NCI-H748 treated with DMSO at 0.1 percent for 48 hours (cell line): ENCODE measurements at places on chromosomes 2 and 18.

DNA sequence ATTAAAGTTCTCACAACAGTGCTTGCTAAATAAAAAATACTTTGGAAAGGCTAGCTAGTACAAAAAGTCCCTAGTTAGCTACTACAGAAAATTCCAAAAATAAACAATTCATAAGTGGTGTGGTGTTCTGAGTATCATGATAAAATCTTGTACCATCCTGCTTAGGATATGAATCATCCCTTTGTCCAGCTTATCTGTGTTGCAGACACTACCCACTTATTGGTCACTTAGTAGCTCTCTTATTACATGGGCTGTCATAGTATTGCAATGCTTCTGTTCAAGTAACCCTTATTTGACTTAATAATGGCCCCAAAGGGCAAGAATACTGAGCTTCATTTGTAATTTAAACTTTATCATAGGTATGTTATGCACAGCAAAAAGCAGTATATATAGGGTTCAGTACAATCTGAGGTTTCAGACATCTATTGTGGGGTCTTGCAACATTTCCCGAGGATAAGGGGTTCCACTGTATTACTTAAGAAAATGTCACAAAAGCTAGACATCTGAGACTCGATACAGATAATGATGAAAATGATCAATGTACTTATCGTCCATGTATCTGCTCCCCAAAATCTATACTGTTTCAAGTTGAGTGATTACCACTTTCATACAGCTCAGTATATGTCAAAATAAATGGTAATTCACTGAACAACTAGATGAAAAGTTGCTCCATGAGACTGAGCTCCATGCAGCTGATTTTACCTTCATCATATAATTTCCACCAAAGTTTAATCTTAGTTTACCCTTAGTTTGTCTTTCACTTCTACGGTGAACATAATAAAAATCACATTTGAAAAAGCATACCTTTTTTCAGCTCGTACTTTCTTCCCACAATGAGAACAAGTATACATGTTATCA is 93.8 kb downstream of the C2orf74 start:
- DNase-seq = no peak

DNA sequence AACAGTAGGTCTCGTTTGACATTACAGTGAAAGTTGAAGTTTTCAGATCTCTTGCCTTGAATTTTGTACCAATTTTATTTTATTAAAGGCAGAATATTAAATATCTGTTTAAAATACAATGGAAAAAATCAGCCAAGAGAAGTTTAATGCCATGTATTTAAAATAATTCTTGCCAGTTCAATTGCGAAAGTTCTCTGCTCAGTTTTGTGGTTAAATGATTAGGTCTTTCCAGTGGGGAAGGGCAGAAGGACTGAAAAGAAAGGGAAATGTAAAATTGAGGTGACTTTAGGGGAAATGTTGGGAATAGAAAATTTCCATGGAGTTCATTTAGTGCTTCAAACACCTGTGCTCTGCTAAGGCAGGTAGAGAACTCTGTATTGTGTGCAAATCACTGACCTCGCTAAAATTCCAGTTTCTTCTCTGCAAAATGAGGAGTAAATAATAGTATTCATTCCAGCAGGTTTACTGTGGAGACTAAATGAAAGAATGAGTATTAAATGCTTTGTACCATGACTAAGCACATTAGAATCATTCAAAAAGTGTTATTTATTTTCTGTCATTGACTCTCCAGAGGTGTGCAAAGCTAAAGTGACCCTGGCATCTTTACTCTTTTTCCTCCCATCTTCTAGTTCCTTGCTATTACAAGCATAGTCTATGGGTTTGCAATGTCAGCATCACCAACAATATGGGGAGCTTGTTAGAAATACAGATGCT is 74.4 kb downstream of the KIAA1328 start:
- DNase-seq = no peak

DNA sequence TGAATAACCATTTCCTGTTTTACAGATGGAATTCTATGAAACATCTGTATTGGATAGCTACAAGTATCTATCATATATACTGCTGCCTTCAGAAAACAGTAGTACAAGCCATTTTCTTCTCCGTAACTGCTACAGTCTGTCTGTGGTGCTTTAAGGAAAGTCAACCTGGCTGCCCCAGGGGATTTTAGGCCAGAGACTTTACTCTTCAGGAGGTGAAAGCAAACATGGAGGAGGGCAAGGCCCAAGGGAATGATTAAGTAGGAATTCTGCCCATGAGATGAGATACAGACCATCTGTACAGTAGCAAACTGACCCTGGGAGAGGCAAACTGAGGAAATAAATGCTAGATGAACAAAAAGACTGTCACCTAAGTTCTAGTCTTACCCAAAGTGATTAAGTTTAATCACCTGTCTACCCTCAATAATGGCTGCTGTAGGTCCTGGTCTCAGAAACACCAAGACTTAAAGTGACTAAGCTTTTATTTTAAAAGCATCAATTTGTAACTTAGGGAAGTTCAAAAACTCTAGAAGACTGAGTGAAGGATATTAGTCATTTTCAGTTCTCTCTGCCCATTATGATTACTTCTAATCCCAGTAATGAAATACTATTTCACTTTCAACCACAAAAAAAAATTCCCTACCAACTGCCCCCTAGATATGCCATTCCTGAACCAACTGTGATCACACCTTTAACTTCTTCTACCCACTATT is 14.8 kb downstream of the MBD2 start:
- no peak for DNase-seq

- no peak for DNase-seq
These were observed 134.2 kb upstream of the LINC00305 start for GRCh38 chr18:64283059-64283458.

DNA sequence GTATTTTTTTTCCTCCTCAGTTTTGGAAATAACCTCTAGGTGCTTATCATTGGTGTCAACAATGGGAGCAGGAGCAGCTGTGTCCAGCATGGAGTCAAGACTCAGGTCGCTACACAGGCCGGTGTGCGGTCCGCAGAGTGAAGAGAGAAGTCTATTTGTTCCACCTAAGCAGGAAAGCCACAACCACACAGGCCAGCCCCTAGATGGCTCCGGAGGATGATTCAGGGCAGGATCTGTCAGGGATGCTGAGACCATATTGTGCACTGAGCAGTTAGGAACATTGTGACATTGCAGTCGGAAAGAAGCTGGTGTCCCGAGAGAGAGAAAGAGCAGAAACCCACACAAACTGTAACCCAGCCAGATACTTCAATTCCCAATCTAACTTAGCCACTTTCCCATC is 136.9 kb downstream of the GAREM1 start:
- DNase-seq = no peak
